ENCODE measurements at places on chromosomes 7 and 10. TPM values are rescaled to one million over a fixed set of nuclear protein-coding genes. Genes with fewer than 3 reads are reported as not detected.
A peak's percentile ranks its signal among the peaks of the same experiment; 100 is the strongest.

AGR3 gene
- total RNA-seq: not detected

CHAT gene
- not detected for total RNA-seq

MMRN2 gene
- total RNA-seq: 2.3 TPM

TMEM60 gene
- 30.2 TPM for total RNA-seq

TMEM168 gene
- total RNA-seq: 21.2 TPM

GTF2IRD1 gene
- 17.1 TPM for total RNA-seq

ABCA13 gene
- total RNA-seq: under 0.01 TPM

ODAD2 gene
- total RNA-seq: 3.2 TPM

FHIP2A gene
- total RNA-seq: 35.1 TPM

PPP1R9A gene
- under 0.01 TPM for total RNA-seq

DNA sequence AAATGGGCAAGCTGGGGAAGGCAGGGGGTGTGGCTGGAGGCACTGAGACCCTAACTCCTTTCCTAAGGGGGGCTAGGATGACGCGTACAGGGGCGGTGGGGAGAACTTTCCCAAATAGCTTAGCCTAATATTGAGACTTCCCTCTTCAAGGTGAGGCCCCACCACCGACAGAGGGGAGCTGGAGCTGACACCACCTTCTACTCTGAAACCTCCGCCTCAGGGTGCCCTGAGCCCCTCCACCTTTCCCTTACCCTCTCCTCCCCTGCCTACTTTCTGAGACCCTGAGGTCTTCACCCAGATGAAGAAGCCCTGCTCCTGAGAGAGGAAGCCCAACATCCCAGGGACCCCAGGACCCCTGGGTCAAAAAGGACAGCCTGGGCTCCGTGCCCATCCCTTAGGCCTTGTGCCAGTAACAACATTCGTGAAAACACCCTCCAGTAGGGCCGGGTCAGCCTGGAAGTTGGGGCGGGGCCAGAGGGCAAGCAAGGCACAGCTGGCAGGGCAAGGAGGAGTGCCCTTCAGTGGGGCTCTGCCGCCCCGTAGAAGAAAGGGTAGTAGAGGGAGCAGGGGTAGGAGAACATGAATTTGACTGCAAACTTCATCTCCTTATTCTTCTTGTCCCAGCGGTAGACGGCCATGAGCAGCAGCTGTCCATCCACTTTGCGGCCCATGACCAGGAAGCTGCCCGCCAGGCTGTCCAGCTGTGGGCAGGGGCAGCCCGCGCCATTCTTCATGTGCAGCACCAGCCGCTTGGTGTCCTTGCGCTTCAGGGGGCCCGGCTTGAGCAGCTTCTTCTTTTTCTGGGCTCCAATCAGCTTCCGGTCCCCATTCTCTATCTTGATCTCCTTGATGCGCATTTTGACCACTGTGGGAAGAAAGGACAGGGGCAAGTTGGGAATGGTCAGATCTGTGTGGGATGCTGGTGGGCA is 4.5 kb downstream of the SFRP5 start:
- no peak for DNase-seq

DNA sequence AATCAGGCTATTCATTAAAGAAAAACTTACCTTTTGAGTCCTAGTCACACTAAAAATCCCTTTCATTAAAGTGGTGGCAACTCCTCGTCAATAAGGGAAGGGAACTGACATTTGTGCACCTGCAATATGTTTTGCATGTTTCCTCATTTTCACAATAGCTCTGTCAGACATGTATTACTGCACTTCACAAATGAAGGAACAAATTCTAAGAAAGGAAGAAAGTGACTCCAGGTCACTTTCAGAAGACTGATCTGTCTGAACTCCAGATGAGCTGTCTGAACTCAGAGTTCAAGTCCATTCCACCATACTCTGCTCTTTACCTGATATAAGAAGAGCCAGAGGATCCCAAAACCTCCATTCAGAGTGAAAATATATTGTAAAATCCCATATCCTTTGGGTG is 50.3 kb upstream of the GSAP start:
- no peak for DNase-seq

- no peak for DNase-seq
Measured at GRCh38 chr10:12667052-12667451, 317.7 kb downstream of the CAMK1D start.

GRCh38 chr7:93442478-93443224 is 131.9 kb downstream of the CALCR start:
- peak; percentile 38 for DNase-seq

DNA sequence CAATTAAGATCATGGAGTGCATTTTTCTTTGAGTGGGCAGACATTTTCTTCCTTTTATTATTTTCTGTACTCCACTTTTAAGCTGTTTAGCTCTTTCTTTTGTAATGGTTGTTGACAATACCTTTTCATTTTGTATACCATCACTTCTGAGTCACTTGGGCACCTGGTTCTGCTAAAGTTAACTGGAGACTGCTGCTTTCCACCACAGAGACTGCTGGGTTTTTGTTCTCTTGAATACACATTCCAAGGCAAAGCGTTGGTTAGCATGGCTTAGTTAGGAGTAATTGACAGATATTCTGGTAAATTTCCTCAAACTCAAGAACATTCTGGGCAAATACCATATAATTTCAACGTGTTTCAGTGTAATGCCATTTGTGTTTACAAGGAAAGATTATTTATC is 541.9 kb upstream of the CELF2 start:
- DNase-seq: no peak

GRCh38 chr7:28919510-28919909 is 38.6 kb downstream of the TRIL start:
- peak; percentile 36 for DNase-seq

GRCh38 chr7:37248396-37248861 is 200.2 kb downstream of the ELMO1 start:
- no peak for DNase-seq

DNA sequence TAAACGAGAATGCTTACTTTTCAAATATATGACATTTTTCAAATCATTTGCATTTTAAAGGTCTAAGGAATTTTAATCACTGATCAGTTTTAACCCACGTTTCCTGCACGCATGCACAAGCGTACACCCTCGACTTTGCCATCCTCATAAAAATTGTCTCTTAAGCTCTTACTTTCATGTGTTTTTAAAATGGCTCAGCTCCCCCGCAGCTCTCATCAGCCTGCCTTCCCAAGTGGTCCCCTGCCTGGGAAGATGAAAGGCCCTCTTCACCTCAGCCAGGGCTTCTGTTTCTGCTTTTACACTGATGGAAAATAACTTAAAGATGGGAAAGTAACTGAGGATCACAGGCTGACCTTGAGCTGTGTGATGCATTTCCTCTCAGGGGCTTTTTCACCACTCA is 131.6 kb upstream of the LSM8 start:
- no peak for DNase-seq

DNA sequence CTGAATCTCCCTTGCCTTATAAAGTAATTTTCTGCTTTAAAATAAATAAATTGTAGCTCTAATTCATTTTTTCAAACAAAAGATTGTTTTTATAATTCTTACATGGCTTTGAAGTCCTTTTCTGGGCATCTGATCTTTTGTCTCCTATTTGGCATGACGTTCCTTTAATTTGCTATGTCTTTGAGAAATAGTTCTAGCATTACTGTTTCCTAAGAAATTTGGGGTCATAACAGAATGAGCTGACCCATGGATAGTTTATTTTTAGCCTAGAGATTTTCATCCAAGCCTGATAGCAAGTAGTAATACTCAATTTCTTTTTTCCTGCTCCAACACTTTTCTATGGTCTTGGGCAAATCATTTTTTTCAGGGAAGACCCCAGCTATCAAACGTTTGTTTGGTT is 31.4 kb downstream of the CCDC71L start:
- peak; percentile 19 for DNase-seq

- no peak for DNase-seq
Measured at GRCh38 chr10:20110125-20111100, 294.2 kb downstream of the PLXDC2 start.

GRCh38 chr10:19493917-19494316 is 322.3 kb upstream of the PLXDC2 start:
- DNase-seq: no peak

DNA sequence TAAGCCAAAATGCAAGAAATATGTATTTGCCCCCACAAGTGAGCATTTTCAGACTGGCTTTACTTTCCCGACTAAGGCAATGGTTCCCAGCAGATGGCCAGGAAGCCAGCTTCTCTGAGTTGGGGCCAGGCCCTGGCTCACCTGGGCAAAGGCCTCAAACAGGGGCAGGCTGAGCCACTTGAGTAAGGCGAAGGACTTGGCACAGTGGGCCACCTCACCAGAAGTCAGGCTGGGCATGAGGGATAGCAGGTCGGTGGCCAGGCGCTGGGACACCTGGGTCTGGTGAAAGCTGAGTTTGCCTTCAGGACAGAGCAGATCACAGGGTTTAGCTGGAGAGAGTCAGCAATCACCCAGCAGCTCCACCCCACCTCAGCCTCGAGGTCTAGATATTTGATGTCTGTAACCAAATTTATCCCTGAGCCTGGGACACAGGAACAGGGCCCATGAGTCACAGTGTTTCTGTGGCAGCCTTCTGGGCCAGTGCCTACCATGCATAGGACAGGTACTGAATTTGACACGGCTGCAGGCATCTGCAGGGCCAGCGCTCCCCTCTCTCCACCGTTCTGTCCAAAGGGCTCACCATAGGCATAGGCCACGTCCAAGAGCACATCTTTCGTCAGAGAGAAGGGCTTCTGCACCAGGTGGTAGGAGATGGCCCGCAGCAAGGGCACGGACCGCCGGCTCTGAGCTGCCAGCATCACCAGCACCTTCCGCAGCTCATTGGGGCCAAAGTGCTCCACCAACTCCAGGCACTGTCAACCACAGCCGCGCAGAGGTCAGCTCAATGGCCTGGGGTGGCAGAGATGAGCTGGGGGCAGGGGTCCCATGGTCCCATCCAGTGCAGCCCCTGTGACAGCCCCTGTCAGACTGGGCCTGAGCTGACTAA is 7.3 kb downstream of the TBRG4 start:
- DNase-seq: no peak

DNA sequence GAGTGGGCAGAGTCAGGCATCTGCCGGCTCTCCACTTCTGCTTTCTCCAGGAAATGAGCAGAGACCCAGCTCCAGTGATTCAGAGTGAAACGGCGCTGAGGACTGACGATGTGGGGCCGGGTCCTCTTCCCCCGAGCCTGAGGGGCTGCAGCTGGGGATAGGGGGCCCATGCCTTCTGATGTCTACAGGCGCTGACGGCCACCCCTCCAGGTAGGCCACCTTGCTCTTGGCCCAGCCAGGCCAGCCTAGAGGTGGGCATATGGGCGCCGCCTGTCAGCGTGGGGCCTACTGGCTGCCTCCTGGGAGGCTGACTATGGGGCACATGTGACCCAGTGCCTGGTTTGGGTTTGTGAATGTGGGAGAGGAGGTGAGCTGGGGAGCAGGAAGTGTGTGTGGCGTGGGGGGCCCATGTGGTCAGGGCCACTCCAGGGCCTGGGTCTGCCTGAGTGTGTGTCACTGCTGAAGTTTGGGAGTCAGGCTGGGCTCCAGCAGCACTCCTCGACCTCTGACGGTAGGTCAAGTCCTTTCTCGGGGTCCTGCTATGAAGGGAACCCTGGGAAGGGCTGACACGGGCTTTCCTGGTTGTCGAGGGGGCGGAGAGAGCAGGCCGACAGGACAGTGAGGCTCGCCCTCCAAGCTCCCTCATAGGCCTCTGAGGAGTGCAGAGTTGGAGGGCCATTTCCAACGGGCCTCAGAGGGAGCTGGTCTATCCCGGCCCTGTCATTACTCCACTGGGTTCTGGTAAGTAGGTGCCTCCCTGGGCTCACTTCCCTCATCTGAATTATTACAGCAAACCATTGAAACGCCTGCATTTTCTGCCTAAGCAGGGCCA is at the start of gene WDFY4:
Gene WDFY4 (plus strand): TSS at position 82 of the 832 bp plus-strand sequence. CDS start 24,860 bp downstream, outside the sequence.
- DNase-seq: no peak

- DNase-seq: no peak
Measured at GRCh38 chr10:128630787-128631252, 504.6 kb upstream of the MKI67 start.

DNA sequence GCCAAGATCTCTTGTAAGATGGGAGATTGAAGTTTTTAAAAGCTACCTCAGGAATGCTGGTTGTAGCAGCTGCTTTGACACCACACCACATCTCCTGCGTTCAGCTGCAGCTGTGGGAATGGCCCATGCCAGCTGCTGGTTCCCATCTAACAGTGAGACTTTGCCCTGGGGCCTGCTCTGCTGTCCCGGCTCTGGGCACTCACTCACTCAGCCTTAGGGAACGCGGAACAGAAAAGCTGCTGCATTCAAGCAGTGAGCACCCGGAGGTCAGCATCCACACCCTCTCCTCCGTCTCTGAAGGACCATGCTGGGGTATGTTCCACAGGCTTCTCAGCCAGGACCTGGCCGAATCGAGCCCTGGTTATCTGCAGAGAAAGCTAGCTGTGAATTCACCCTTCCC is 197.1 kb upstream of the CXCL12 start:
- DNase-seq: no peak

DNA sequence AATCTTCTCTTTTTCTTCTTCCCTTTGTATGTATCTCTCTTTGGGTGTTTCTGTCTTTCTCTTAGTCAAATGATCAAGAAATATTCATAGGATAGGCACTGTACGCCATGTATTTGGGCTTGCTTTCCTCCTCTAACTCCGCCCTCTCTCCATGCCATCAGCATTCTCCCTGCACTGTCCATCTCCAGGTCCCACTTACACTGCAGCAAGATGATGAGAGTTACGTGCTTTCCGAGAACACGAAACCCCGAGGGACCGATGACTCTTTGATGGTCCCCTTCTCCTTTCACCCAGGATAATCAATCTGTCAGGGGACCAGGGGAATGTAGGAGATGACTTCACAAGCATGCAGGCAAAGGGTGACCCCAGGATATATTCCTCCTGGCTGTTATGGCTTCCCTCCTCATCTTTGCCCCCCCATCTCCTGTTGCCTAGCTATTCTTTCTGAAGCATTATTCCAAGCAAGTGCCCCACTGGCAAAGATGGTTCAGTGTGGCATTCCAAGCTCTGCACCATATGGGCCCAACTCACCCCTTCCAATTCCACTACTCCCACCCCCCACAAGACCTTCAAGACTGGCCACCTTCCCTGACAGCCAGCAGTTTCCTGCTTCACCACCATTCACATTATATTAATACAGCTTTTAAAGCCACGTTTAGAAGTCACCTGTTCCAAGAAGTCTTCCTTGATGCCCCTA is 40.0 kb downstream of the HIF1AN start:
- no peak for DNase-seq

DNA sequence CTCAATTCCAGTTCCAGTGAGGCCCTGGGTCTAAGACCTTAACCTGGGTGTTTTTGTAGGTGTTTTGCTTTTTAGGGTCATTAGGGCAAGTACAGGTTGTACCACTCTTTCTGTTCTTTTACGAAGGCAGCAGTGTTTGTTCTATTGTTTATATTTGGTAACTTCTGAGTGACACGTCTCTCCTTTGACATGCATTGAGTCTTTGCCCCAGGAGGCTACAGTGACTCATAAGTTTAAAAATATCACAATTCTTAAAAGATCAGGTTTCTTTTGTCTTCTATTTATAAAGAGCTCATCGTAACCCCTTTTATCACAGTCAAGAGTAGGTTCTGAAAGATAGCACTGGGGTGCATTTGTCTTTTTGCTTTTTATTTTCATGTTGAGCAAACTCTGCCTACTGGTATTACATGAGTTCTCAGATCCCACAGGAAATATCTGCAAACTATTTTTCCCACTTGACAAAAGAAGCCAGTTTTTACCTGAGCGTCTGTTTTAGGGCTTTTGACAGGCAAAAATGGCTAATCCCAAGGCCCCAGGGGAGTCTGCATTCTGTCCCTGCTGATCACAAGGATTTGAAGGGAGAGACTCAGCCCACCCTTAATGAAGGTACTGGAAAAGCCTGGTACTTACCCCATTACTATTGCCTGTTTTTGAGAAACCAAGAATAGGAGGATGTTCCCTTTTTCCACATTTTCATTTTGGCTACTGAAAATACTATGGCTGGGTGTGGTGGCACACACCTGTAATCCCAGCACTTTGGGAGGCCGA is 7.9 kb downstream of the NUDT13 start:
- DNase-seq: no peak

GRCh38 chr10:88689366-88689765 is 16.7 kb upstream of the LIPK start:
- DNase-seq: no peak

Measured in fibroblast of villous mesenchyme (primary cell).